ENCODE measurements at places on chromosomes 2 and 18.

DNA sequence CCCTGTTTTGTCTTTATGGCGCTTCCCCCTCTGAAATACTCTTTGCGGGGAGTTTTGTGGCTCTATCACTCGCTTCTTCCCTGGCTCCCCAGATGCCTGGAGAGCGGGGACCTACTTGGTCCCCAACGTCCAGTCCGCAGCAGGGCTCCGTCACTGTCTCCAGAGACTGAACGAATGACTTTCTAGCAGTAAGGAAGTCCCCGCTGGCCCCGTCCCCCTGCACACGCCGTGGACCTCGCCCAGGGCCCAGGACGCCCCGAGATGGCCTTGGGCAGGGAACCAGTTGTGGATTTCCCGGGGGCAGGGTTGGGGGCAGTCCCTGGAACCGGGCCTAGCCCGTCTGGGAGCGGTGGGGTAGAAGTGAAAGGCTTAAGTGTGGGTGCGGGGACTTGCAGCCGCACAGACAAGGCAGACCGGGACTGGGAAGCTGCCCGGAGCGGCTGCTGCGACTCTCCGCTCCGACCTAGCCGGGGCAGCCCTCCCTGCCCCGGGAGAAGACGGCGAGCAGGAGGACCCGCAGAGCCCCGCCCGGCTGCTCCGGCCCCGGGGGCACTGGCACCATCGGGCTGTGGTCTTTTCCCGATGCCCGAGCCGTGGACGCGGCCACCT lies 821 bp upstream of the EPHA4 start:
- DNase-seq = peak; percentile 21

GRCh38 chr2:552906-553305 lies 124.3 kb downstream of the TMEM18 start:
- no peak for DNase-seq

- no peak for DNase-seq
Observed at GRCh38 chr2:150653351-150653750, 165.9 kb upstream of the RND3 start.

- peak; percentile 47 for DNase-seq
Observed at GRCh38 chr2:159226059-159226461, 60.4 kb downstream of the WDSUB1 start.

- DNase-seq = peak; percentile 89
Observed at GRCh38 chr2:27703638-27704341, 40.1 kb downstream of the SLC4A1AP start.

GRCh38 chr2:14148216-14148615 lies 484.3 kb upstream of the LRATD1 start:
- peak; percentile 37 for DNase-seq

DNA sequence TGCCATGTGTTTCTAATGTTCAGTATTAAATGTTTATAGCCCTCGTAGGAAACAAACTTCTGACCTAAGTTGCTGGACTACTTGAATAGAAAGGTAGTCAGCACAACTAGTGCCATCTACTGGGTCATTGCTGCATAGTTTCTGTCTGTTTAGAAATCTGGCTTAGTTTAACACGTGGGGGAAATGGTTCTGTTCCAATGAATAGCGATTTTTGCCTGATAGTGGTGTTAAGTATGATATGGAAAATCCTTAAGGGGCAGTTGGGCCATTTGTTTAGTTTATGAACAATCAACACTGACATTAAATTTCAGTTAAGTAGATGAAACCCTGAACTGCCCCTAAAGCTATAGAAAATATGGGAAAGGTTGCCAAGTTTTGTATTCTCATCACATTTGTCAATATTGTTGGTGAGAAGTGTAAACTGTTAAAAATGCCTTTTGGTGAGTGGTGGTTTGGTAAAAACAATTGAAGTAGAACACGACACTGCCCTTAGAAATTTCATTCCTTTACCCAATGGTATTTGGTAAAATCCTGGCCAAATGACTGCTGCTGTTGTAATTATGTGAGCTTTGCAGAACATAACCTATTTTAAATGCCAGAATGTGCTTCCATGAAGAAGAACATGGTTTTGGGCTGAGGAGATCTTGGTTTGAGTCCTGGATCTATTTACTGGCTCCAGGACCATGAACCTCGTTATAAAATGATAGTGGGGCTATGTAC lies 13.2 kb downstream of the NABP1 start:
- peak; percentile 77 for DNase-seq

GRCh38 chr18:74748809-74749208 lies 151.1 kb downstream of the ZNF407 start:
- no peak for DNase-seq

DNA sequence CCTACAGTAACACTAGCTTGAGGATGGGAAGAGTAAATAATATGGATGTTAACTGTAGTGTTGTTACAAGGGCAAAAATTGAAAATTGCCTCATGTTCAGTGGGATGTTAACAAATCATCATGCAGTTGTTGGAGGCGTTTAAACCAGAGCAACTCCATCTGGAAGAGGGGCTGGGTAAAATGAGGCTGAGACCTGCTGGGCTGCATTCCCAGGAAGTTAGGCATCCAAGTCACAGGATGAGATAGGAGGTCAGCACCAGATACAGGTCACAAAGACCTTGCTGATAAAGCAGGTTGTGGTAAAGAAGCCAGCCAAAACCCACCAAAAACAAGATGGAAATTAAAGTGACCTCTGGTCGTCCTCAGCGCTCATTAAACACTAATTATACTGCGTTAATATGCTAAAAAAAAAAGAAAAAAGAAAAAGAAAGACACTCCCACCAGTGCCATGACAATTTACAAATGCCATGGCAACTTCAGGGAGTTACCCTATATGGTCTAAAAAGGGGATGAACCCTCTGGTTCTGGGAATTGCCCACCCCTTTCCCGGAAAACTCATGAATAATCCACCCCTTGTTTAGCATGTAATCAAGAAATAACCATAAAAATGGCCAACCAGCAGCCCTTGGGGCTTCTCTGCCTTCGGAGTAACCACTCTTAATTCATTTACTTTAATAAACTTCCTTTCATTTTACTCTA lies 101.4 kb downstream of the MYO5B start:
- DNase-seq = no peak

GRCh38 chr2:83949361-83949760 lies 509.7 kb downstream of the SUCLG1 start:
- DNase-seq = no peak

Data from fibroblast of skin of back (primary cell).